Hindlimb muscle (tissue), 1 donor: ENCODE measurements at places on chromosomes 3 and 15. TPM values are rescaled to one million over a fixed set of nuclear protein-coding genes. Genes with fewer than 3 reads are reported as not detected.

The MINAR1 gene
- polyA plus RNA-seq: 1.7 TPM

The LRRC31 gene
- polyA plus RNA-seq: not detected

The APOD gene
- polyA plus RNA-seq: 36.5 TPM

The TRPM7 gene
- 17.8 TPM for polyA plus RNA-seq

The ZNF106 gene
- polyA plus RNA-seq: 308 TPM

The CD200 gene
- 10.7 TPM for polyA plus RNA-seq

The GOLGA6L7 gene
- polyA plus RNA-seq: not detected

The ALDH1A2 gene
- polyA plus RNA-seq: 18.5 TPM

The CD200R1 gene
- polyA plus RNA-seq: 1.7 TPM

The C2CD4A gene
- not detected for polyA plus RNA-seq

The CLDN18 gene
- 0.44 TPM for polyA plus RNA-seq

The AMIGO3 gene
- 4.8 TPM for polyA plus RNA-seq

The ZNF501 gene
- 5.2 TPM for polyA plus RNA-seq

The SUCNR1 gene
- 0.10 TPM for polyA plus RNA-seq

The DNASE1L3 gene
- polyA plus RNA-seq: 0.61 TPM

The PLA2G4E gene
- 1.8 TPM for polyA plus RNA-seq

The CCDC51 gene
- polyA plus RNA-seq: 16.5 TPM

The PTPN23 gene
- 28.3 TPM for polyA plus RNA-seq
